ENCODE measurements at places on chromosomes 2 and 18.

DNA sequence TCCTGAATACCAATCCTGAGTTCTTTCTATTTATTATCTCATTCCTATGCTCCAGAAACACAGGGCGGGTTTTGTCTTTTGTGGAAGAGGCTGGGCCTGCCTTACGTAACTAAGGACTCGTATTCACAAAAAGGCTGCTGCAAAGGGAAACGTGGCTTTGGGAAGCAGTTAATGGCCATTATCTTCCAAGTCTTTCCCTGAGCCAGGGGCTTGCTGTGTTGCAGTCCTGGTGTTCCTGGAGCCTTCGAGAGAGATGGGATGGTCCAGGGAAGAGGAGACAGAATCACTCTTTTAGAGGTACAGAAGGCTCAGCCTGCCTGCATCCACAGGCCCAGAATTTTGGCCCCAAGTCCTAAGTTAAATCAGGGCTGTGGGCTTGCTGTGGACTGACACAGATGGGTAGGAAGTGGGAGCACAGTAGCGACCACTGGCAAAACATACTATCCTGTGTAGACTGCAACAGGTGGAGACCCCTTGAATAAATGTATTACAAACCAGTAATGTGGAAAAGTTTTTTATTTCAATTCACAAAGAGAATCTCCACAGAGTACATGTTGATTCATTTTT, 139.4 kb upstream of the ST6GAL2 start:
- no peak for DNase-seq

GRCh38 chr2:201415149-201415548, 36.1 kb downstream of the TRAK2 start:
- DNase-seq: no peak

DNA sequence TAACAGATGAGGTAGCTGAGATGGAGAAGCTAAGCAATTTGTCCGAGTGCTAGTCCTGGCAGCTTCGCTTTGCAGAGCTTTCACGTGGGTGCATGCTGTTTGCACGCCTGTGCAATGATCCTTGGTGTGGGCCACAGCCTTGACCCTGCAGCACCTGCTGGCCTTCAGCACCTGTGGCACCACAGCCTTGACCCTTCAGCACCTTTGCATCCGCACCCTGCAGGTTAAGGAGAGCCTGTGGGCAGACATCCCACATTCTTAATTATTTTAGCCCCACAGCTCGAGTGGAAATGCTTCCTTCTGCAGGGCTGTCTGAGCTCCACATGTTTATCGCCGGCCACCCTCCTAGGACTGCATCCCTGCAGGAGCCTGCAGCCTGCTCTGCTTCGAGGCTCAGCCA, 19.3 kb downstream of the NCK2 start:
- no peak for DNase-seq

DNA sequence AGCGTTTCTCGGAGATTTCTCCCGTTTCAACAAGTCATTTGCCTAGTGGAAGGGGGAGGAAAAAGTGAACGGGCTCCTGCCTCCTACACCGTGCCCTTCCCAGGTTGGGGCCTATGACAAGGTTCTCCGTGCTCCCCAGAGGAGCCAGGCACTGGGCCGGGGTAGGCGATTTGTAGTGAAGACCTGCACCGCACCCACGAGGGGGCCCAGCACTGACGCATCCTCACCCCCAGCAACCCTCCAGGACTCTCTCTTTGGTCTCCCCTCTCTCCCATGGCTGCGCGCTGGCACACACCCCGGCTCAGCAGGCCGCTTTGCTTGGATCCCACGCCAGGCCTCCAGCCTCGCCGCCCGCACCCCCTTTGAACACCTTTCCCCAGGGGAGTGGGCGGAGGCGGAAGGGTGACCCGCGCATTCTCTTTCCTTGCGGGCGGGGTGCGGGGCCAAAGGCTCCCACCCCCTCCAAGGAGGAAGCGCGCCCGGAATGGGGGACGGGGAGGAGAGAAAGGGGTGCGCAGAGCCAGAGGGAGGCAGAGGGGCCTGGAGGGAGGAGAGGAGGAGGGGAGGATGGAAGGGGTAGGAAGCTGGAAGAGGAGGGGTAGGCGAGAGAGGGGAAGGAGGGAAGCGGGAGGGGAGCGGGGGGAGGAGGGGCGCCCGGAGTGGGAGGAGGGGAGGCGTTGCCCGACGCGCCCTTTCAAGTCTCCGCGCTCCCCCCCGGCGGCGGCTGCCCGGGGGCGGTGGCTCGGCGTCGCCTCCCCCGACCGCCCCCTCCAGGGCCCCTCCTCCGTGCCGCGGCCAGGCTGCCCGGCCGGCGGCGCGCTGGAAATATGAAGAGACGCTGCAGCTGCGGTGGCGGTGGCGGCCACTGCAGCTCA, at the start of gene APCDD1:
Gene APCDD1 (plus strand): TSS at position 830 of the 875 bp plus-strand sequence. CDS start 347 bp downstream, outside the sequence.
- no peak for DNase-seq

DNA sequence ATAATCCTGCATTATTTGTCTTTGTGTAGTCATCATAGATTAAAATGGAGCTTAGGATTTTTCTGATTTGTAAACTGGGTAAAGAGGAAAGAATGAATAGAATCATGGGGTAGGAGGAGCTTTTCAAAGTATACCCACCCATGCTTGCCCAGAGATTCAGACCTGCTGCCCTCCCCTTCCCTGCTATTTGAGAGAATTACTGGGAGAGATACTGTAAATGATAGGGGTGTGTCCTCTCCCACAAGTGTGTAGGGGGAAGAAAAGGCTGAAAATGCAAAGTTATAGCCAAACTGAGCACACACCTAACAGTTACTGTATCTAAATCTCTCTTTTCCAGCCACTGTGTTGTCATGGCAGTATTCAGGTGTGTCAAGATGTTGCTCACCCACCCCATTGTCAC, 21.5 kb upstream of the DYNC2LI1 start:
- DNase-seq: no peak

- no peak for DNase-seq
These were observed 15.2 kb upstream of the FZD5 start for GRCh38 chr2:207784898-207785297.

- peak; percentile 25 for DNase-seq
These were observed 13.2 kb downstream of the ITM2C start for GRCh38 chr2:230877759-230878598.

GRCh38 chr2:226756131-226756530, 43.5 kb downstream of the IRS1 start:
- DNase-seq: no peak

GRCh38 chr2:46042207-46042637, 255.0 kb upstream of the EPAS1 start:
- no peak for DNase-seq

GRCh38 chr18:71433373-71433772, 1110.8 kb downstream of the CBLN2 start:
- DNase-seq: no peak

DNA sequence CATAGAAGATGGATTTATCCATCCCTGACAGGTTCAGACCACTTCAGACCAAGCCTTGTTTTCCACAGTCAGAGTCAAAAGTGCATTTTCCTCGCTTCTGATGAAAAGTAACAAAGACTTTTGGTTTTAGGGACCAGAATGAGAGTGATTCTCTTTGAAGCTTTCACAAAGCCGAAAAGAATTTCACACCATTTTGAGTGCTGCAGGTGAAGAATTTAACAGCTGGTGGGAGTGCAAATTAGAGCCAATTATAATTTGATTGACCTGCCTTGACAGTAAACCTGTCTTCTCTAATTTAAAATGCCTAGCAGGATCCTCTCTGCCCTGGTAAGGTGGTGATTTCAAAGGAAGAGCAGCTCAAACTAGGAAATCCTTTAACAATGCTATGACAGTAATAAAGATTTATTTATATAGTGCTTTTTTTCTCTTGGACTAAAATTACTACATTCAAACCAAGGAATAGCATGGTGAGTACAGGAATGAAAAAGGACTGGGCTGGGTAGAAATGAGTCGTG, 241.6 kb downstream of the HRH4 start:
- DNase-seq: no peak

GRCh38 chr2:162149940-162150339, 2.1 kb downstream of the GCG start:
- no peak for DNase-seq

DNA sequence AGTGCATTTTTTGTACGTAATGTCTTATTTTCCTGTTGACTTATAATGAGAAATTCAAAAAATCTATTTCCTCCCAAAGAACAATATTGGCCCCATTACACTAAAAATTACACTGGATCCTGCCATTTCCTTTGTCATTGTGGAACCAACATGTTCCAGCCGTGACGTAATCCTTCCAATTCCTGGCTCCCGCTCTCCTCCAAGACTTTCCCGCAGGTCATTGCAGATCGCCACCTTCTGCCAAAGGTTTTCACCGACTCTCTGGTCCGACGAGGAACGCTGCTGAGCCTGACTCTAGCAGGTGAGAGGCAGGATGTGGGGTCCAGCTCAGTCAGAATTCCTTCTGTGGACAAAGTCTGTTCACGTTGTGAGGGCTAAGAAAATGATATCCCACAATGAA, 38.0 kb downstream of the PTGR3 start:
- no peak for DNase-seq

GRCh38 chr18:8290913-8291312, 318.3 kb upstream of the RAB12 start:
- no peak for DNase-seq

- no peak for DNase-seq
These were observed 28.9 kb upstream of the HDAC4 start for GRCh38 chr2:239429473-239430350.

DNA sequence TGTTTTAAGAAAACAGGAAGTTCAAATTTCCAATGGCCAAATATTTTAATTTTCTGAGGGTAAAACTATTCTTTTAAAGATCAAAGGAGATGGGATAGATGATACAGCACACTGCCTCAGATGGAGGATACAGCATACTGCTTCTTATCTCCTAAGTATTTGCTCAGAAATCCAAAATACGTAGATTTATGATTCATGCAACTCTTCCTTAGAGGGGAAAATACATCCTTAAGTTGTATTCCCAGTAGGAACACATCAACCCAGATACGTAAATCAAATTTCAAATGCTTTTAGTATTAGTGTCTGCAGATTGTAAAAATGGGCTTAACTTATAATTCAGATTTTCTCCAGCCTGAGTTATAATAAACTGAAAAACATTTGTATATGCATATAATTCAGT, 235.2 kb downstream of the ZNF385B start:
- no peak for DNase-seq

DNA sequence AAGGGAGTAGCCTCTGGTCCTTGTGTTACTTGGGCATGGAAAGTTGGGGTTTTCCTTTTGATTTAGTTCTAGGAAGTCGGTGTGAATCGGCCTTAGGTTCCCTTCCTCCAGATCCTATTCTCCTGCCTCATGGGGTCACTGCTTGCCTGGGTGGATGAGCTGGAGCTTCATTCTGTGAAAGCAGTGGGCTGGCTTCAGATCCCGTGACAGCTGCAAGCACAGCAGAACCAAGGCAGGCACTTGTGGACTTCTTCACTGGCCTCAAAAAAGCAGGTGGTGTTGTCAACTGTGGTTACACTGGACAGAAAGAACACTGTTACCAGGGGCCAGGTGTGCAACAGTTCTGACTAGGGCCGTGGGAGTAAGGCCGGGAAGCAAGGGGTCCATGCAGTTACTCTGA, 243.4 kb downstream of the LDLRAD4 start:
- DNase-seq: no peak

DNA sequence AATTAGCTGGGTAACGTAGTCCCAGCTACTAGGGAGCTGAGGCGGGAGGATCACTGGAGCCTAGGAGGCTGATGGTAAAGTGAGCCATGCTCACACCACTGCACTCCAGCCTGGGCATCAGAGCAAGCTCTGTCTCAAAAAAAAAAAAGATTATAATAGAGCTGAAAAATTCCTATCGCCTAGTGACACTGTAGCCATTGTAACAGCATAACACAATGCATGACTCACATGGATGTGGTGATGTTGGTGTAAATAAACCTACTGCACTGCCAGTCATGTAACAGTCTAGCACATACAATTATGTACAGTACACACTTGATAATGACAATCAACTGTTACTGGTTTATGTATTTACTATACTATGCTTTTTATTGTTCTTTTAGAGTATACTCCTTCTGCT, 39.6 kb downstream of the MGAT4A start:
- no peak for DNase-seq

- DNase-seq: no peak
These were observed 61.2 kb upstream of the ATL2 start for GRCh38 chr2:38438133-38438882.

DNA sequence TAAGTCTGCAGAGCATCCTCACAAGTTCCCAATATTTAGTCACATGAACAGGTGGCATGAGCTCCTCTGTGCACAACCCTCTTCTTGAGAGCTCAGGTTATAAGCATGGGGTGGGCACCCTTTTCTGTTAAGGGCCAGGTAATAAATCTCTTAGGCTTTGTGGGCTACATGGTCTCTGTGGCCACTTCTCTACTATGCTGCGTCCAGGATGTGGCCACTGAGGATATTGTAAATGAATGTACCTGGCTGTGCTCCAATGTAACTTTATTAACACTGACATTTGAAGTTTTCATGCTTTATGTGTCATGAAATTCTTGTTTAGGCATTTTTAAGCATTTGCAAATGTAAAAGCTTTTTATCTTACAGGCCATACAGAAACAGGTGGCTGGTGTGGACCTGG, 116.8 kb upstream of the ST6GAL2 start:
- no peak for DNase-seq

- no peak for DNase-seq
These were observed 44.8 kb downstream of the TCF4 start for GRCh38 chr18:55543130-55543704.

GRCh38 chr2:218876562-218877219, 4.0 kb upstream of the WNT10A start:
- DNase-seq: peak; percentile 61

- no peak for DNase-seq
These were observed 84.2 kb downstream of the DTNA start for GRCh38 chr18:34794348-34794747.

GRCh38 chr2:238879043-238879442, 31.2 kb downstream of the TWIST2 start:
- DNase-seq: no peak

DNA sequence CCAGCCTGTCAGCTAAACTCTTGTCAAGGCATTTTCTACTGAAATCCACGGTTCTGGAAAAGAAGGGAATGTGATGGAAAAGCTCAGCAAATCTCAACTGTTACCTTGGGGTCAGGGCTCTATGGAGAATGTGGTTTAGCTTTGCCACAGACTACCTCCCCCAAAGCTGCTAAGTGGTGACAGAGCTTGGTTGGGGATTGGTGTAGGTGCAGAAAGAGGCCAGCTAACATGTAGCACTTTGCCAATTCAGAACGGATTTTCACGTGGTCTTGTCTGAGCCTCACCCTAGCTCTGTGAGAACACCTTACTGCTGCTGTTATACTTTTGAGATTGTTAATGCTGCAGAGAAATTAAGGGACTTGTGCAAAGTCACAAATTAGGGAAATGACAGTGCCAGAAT, 331.1 kb downstream of the RND3 start:
- no peak for DNase-seq

DNA sequence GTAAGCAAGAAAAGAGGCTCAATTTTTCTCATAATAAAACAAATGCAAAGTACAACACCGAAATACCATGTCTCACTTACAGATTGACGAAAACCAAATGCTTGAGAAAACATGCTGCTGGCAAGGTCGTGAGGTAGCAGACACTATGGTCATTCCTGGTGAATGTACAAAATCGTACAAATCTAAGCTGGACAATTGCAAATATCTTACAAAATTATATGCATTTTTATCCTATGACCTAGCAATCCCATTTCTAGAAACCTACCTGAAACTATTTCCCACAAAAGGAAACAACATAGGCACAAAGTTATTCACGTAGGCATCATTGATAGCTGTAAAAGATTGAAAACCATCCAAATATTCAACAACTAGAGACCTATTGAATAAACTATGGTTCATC, 54.0 kb downstream of the SCG2 start:
- no peak for DNase-seq

Data from effector CD8-positive, alpha-beta T cell (primary cell).